CD4-positive, alpha-beta T cell treated with Interleukin-6 for 4 hours (primary cell): ENCODE measurements at places on chromosomes 3 and 15.

DNA sequence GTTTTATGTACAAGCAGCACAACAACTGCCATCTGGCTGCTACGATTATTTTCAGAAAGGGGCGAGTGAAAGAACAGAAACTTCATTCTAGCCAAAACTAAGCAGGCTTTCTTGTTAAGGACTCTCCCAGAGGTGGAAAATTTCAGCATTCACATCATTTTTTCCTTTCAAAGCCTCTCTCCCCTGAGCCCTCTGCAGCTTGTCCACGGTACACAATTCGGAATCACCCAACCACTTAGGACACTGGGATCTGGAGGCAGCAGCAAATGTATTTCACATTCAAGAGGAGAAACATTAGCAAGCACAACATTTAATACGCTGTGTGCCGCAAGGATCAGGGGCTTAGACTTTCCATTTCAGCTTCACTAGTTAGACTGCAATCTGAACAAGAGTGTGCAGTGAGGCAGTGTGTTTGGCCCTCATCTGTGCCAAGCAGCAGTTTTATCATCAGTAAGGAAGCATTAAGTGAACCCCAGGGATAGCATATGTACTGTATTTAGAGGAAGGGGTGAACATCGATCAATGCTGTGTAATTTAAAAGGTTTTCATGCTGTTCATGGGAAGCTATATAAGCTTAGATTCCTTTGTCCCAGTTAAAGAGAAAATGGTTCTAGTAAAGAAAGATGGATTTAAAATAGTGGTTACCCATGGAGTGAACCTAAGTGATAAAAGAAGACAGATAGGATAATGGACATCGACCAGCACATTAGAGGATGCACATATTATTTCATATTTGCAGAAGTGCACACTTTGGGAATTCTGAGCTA is 504.9 kb downstream of the TBL1XR1 start:
- no peak for DNase-seq

DNA sequence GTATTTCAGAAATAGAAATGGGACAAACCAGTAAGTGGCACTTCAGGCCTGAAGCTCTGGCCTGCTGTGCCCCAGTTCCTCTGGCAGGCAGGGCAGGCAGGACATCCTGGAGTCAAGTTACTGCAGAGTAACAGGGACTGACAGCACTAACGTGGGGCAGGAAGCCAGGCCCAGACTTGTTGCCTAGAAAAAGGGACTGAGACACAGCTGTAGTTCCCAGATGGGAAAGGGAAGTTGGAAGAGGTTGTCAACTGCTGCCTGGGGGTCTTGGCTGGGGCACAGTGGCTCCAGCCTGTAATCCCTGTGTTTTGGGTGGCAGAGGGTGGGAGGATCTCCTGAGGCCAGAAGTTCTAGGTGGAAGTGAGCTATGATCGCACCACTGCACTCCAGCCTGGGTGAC is 171.9 kb downstream of the FMN1 start:
- DNase-seq = peak; percentile 12

DNA sequence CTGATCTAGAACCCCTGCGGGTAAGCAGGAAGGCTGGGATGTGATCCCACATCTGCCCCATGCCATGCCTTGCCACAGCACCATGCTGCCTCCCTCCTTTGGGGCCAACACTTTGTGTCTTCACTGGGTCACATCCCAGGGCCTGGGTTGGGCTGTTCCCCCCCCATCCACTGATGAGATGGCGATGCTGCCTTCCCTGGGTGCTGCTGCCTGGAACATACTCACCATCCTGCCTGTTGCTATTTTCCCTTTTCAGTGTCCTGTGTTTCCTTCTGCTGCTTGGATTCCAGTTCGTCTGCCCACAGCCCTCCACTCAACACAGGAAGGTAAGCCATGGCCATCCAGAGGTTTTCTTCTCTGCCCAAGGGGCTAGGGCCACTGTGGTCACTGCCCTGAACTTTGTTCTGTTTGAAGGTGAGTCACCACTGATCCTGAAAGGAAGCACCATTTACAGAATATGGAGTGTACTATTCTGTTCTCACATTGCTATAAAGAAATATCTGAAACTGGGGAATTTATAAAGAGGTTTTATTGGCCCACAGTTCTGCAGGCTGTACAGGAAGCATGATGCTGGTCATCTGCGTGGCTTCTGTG is 39.4 kb downstream of the THSD4 start:
- DNase-seq = no peak

DNA sequence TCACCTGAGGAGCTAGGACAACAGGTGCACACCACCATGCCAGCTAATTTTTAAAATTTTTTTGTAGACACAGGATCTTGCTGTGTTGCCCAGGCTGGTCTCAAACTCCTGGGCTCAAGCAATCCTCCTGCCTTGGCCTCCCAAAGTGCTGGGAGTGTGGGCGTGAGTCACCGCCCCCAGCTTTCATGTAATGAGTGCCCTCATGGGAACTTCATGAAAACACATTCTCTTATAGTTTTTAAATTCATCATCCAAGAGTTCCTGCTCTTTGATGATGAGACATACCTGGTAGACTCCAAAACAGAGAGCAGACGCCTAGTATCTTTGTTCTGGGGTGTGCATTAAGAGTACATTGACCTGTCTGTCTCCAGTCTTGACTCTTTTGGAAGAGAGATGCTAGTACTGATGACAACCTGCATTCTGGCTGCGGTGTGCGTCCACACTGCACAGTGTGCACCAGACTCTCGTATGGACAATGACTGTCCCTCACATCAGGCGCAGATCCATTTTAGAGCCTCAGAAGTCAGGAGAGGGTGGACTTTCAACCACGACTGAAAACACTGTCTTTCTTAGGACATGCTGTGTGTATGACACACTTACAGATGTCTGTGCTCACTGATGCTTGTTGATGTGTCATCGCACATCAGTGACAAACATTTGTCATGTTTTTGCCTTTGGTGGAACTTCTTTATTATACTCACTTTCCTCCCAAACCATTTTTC is 2.0 kb downstream of the NRROS start:
- peak; percentile 75 for DNase-seq

- no peak for DNase-seq
Observed at GRCh38 chr3:31159331-31160039, 265.0 kb upstream of the GADL1 start.

DNA sequence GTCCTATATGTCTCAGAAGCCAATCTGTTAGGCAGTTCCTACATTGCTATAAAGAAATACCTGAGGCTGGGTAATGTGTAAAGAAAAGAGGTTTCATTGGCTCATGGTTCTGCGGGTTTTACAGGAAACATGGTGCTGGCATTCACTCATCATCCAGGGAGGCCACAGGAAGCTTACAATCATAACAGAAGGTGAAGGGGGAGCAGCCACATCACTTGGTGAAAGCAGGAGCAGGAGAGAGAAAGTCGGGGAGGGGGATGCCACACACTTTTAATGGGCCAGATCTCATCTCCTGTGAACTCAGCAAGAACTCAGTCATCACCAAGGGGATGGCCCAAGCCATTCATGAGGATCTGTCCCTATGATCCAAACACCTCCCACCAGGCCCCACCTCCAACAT is 9.1 kb downstream of the SLC49A4 start:
- DNase-seq = no peak

DNA sequence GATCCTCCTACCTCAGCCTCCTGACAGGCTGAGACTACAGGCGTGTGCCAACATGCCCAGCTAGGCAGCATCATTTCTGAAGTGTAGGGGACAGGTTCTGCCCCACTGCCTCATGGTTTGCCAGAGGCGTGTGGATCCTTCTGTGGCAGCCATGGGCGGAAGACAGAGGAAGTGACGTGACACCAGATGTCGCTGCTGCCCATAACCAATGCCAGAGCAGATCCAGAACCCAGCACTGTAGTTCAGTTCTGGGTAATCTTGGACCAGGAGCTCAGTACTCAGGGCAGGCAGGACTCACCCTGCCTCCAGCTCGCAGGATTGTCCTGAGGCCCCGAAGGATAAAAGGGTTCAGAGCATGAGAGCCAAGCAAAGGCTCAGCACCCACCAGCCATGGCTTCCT is 8.2 kb downstream of the RBPMS2 start:
- peak; percentile 7 for DNase-seq

DNA sequence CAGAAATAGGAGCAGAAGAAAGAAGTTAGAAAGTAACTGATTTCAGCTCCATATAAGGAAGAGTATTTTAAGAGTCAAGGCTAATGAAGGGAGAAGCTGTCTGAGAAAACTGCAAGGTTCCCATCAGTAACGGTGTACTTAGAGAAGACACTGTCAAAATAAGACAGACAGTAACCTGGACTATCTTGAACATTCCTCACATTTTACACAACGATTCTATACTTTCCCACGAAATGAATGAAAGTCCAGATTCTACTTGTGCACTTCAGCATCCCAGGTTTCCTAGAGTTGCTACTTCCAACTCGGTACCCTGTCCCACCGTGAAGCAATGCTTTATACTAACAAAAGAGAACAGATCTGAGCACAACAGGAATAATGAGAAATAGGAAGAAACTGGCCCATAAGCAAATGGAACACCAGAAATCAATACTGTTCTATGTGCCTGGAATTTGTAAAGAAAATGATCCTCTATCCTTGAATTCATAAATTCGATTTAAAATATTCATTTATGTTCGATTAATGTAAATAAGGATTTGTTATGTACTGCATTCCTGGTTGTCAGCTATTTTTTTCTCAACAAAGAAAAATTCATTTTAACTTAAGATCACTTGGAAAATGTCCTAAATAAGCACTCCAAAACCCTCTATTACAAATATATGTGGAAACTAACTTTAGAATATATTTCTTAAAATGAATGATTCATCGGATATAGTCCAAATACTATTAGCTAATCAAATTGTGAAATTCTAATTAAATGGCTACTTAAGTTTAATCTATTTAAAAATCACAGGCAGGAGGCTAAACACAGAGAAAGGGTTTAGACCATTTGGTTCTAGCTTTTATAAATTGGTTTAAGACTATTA is 1.5 kb downstream of the C3orf70 start:
- no peak for DNase-seq

DNA sequence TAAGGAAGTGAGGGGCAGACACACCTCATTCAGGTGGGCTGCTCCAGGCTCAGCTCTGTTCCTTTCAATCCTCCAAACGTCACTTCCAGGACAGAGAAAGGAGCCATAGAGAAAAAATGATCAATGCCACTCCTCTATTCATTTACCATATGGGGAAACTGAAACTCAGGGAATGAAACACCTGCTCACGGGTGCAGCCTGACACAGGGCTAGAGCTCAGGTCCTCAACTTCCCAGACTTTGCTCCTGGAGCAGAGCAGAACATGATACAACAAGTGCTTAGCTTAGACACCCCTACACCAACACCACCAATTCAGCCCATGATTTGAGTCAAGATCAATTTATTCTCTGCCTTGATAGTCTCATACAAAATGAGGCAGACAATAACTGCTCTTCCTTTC is 58.5 kb upstream of the LPP start:
- no peak for DNase-seq
